CMK (cell line): ENCODE measurements at places on chromosomes 3 and 15.

DNA sequence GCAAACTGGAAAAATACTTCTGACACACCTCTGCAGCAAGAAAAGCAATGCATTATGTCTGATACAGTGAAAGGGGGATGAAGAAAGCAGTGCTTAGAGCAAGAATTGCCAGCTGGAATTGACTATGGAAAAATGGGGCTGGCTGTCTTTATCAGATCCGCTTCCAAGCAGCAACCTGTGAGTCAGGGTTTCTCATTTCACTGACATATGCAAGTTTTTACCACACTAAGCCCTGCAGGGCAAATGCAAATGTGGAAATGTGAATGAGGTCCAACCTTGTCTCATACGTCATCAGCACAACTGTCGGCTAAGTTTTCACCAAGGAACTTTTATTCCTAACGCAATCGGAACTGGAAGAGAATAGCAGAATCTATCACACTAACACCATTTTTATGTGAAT lies 172.5 kb upstream of the GADL1 start:
- no peak for DNase-seq

DNA sequence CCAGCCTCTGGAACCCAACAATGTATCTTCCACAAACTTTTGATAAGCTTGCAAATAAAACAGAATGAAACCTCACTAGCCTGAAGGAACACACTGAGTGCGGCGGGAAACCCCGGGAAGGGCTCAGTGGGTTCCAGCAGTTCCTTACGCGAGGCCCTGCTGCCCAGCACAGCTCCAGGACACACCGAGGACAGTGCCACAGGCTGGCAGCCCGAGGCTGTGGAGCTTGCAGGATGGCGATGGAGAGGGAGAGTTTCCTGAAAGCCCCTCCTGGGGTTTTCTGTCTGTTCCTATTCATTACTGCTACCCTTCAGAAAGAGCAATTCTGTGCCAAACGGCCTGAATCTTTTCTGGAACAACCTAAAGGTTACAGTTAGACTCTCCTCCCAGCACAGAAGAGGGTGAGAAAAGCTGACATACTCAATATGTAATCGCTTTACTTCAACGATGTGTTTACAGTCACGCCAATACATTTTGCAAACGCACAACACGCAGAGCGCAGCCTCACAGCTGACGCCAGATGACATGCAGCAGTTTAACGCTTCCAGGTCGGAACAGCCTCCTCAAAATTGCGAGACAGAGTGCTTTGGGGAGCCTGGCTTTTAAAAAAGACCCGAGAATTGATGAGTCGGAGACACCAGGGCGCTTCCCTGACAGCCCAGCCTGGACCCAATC lies 57.1 kb upstream of the RPL32 start:
- DNase-seq = no peak

DNA sequence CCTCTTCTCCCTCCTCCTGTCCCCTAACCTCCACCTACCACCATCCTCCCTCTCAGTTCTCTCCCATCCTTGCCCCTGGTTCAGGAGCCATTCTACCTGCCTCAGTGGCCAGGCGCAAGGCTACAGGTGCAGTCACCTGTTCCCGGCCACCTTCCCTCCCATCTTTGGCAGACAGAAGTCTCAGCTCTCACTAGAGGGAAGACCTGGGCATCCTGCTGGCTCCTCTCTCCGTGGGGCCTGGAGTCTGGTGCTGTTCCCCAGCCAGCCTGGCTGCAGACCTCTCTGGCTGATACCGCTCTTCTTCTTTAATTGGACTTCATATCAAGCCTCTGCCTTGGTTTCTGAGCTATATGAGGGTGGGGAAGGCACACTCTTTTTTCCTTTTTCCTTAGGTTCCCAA lies 53.0 kb upstream of the SLC6A1 start:
- DNase-seq = no peak

DNA sequence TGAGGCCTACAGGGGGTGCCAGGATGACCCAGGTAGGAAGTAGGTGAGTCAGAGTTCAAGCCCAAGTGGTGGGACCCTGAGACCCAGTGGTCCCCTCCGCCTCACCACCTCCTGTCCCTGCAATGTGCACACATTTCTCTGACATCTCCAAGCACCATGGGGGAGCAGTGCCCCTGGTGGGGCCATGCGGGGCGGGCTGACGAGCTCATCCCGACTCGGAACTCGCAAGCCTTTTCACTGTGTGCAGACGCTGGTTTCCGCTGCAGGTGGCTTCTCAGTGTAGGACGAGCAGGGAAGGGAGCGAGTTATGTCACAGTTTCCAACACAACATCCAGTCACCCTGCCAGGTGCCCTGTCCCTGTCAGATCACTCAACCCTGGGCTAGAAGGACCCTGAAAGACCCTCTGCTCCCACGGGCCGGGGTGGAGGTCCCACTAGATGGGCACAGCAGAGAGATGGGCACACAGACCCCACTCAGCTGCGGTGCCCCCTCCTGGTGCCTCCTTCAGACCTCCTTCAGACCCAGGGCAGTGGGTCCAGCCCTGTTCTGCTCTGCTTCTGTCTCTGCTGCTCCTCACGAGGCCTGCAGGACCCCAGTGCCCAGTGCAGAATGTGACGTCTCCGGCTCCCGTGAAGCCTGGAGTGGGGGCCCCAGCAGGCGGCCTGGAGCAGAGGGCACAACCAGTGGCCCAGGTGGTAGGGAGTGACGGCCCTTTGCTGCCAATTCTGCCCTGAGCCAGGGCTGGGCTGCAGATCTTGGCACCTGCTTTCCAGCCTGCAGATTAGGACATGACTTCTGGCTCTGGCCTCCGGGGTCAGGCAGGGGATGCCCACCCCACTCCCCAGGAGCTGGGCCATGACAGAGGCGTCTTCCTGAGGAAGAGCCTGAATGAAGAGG lies 102.0 kb upstream of the RPL32 start:
- DNase-seq = no peak

- no peak for DNase-seq
These were observed 1.5 kb upstream of the SH3GL3 start for GRCh38 chr15:83445643-83446042.

DNA sequence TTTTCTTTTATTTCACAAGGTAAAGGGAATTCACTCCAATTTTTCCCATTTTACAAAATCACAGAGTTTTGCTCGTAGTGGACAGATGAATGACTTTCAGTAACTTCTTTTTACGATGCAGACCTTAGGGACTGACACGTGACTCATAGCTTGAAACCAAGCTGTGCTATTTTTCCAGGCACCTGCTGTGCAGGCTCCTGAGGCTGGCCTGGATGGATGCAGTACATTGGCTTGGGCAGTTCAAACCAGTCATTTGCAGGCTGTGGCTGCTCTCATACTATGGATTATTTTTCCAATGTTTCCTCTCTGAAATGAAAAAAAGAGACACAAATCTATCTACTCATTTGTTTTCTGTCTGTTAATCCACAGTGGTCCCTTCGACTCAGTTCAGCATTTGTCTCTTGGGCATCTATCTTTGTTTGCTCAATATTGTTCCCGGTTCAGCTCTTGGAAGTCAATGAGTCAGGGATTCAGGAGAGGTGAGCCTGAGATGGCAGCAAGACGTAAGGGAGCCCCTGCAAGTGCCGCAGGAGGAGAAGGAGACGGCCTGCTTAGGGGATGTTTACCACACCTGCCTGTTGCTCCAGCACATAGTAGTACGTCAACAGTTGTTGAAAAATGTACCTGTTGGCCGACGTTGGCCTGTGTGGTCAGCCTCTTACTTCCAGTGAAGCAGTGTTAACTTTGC lies 92.8 kb downstream of the SV2B start:
- no peak for DNase-seq

GRCh38 chr3:113271594-113272384 lies 60.4 kb downstream of the BOC start:
- no peak for DNase-seq

GRCh38 chr3:143837076-143837475 lies 11.2 kb downstream of the SLC9A9 start:
- no peak for DNase-seq

- no peak for DNase-seq
These were observed 377.2 kb upstream of the CFAP20DC start for GRCh38 chr3:59426821-59427565.

DNA sequence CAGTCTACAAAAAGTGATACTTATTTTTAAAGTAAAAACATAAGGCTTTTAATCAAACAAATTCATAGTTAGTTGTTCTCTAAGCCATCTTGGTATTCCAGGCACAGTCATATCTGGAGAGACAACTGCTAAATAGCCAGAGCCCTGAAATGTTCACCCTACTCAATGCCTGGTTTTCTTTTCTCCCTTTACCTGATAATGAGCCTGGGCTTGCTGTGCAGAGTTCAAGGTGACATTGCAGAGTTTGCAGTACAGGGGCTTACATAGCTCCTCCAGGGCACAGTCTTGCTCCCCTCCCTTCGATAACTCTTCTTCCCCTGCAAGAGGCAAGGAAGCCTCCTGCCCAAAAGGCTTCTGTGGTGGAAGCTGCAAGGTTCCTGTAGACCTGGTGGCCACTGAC lies 4.3 kb downstream of the ZMAT3 start:
- no peak for DNase-seq

- no peak for DNase-seq
These were observed 189.9 kb downstream of the VGLL3 start for GRCh38 chr3:86801066-86801465.

DNA sequence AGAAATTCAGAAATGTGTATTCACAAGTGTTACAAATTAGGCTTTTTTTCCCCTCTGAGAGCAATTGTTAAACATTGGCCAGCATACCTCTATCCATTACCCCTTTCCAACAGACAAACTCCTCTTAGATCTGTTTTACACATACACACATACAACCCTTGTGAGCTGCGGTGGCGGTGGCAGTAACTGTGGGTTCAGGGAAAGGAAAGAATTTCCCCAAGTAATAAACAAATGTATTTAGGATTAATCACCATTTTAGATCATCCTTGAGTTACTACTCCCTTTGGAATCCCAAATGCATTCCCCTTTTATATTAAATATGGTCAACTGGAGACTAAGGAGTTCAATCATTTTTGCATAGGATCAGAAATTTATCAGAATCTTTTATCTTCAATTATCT lies 667.0 kb downstream of the FHIT start:
- DNase-seq = no peak

DNA sequence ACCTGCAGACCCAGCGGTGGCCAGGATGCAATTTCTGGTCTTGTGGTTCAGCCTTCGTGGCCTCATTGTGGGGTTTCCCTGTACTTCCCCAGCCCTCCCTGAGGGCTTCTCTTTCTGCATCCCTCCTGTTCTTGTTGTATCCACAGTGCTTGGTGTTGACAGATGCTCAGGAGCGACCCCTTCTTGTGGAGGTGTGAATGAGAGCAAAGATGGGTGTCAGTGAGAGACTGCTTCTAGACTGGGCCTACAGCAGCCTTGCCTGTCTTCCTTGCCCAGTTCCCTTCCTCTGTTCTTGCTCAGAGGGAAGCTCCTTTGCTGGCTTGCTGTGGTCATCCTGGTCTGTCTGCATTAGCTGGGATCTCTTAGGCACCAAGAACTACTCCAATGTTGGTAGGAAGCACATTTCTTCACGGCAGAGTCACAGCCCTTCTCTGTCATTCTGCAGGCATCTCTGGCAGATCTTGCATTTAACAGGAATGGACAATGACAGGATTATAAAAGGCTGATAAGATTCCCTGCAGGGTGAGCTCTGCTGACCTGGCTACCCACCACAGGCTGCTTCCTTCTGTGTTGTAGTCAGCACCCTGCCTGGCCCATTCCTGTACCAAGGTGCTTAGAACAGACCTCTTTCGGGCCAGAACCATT lies 317.8 kb upstream of the C2CD4B start:
- no peak for DNase-seq

DNA sequence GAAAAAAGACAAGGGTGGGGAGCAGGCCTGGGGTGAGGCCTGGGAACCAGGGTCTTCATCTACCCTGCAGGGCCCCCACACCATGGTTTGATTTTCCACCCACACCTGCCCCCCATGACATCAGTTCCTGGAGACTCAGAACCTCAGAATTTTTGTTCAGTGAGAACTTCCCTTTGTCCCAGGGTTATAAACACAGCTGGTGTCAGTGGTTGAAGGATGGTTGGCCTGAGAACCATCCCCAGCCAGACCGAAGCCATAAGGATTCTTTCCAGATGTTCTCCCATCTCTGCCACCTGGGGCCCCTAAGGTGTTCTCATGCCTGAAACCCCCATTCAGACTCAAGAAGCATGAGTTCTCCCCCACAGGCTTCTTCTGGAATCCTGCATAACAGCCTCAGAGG lies 16.6 kb downstream of the CCDC33 start:
- DNase-seq = no peak

DNA sequence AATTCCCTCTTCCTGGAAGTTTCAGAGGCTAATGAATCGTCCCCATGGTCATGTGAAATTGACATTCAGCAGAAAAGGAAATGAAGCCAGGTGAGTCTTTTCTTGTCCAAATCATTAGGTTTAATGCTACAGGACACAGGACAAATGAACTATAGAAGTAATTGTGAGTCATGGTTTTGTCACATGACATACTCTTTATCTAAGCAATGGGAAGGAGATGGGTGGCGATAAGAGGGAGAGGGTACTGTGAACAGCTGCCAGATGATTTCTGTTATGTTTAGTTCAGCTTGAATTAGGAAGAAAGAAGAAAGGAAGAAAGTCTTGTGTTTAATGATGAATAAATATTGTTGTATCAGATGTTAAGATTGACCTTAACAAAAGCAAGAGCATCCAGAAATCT lies 515.4 kb upstream of the ZNF717 start:
- no peak for DNase-seq

DNA sequence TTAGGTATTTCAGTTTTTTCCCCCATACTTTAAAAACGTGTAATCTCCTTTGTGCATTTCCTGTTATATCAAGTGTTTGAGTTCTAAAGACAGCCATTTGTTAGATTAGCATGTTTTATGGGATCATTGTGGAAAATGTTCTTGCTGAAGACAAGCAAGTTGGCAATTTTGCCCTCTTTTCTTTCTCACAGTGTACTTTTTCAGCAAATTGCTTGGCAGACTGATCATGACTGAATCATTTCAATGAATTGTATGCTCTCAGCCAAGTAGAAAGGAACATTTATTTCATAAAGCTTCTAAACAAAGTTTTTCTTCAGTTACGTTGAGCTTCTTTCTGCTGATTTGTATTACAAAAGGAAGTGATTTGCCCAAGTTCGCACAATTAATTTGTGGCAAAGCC lies 51.6 kb downstream of the ATG7 start:
- DNase-seq = no peak

GRCh38 chr3:24128199-24129005 lies 183.3 kb downstream of the NR1D2 start:
- no peak for DNase-seq

GRCh38 chr15:69853544-69853951 lies 244.2 kb downstream of the TLE3 start:
- DNase-seq = no peak

- no peak for DNase-seq
These were observed 197.6 kb downstream of the RORA start for GRCh38 chr15:61031532-61031931.

- DNase-seq = no peak
These were observed 269.2 kb upstream of the GOLIM4 start for GRCh38 chr3:168364967-168365366.
